NCI-H1417 treated with DMSO at 0.1 percent for 48 hours (cell line): ENCODE measurements at places on chromosomes 3 and 15.

GRCh38 chr3:71419369-71419768 lies 164.2 kb downstream of the FOXP1 start:
- DNase-seq = no peak

DNA sequence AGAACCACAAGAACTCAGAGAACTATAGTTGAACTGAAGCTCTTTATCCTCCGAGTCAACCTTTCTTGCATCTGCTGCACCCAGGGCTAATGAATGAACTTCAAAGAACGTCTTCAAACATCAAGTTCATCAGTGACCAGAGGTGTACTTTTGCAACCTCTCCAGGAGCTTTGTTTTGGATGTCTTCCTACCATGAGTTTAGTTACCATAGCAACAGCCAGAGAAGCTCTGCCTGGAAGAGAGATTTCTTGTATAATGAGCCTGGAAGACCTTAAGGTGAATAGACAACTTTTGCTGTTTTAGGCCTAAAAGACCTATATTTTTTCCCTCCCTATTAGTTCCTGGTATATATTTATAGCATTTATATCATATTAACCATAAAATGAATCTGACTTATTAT lies 9.1 kb downstream of the ACTC1 start:
- DNase-seq = no peak

- DNase-seq = no peak
Observed at GRCh38 chr15:62567501-62567900, 402.4 kb upstream of the C2CD4B start.

- no peak for DNase-seq
Observed at GRCh38 chr3:43893727-43894126, 203.0 kb downstream of the ABHD5 start.

GRCh38 chr3:71987089-71987735 lies 202.3 kb upstream of the PROK2 start:
- no peak for DNase-seq

DNA sequence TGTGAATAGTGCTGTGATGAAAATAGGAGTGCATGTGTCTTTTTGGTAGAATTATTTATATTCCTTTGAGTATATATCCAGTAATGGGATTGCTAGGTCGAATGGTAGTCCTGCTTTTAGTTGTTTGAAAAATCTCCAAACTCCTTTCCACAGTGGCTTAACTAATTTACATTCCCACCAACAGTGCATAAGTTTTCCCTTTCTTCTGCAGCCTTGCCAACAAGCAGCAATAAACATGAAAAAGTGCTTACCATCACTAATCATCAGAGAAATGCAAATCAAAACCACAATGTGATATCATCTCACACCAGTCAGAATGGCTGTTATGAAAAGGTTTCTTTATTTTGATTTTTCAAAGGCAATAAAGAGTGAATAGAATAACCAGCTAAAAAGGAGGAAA lies 1105.9 kb downstream of the NAALADL2 start:
- DNase-seq = no peak

GRCh38 chr15:65827065-65827464 lies 35.0 kb upstream of the DENND4A start:
- DNase-seq = no peak

DNA sequence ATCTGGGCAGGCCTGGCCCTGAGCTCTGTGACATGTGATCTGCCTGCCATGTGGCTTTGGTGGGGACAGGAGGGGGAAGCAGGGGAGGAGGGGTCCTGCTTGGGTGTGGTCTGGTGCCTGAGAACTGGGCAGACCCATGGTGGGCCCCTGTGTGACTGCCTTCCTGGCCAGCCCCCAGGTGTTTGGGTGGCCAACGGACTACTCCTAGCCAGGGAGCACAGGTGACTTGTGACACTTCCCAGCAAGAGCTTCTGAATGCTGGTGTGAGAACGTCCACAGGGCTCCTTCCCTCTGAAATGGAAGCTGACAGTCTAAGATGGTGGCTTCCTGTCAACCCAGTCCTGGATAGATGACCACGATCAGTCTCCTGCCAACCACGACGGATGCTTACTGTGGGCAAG lies 136.1 kb upstream of the MEF2A start:
- no peak for DNase-seq

GRCh38 chr3:110495201-110495927 lies 576.3 kb upstream of the NECTIN3 start:
- DNase-seq = no peak

DNA sequence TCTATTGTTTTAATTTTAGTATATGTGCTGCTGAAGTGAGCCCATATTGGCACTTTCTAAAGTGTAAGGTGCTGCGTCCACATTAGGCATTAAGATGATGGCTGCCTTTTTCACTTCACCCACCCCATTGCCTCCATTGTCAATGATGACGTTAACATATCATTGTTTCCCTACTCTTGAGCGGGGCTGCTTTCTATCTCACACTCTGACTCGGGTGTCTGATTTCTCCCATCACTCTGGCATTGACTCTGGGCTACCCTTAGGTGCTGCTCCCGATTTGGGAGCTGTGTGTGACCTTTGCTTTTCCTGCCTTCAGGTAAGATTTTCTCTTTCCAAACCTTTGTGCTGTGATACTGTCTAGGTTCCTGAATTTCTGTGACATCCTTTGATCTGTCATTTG lies 28.8 kb downstream of the CGNL1 start:
- no peak for DNase-seq

GRCh38 chr3:27484015-27484844 lies at the start of gene SLC4A7:
Gene SLC4A7 (minus strand): TSS chr3:27484384. CDS start chr3:27484126, 258 bp downstream.
- DNase-seq = peak; percentile 47

GRCh38 chr15:72827226-72827625 lies 43.7 kb upstream of the ADPGK start:
- DNase-seq = no peak

GRCh38 chr15:68366314-68366713 lies 65.6 kb downstream of the ITGA11 start:
- DNase-seq = no peak

DNA sequence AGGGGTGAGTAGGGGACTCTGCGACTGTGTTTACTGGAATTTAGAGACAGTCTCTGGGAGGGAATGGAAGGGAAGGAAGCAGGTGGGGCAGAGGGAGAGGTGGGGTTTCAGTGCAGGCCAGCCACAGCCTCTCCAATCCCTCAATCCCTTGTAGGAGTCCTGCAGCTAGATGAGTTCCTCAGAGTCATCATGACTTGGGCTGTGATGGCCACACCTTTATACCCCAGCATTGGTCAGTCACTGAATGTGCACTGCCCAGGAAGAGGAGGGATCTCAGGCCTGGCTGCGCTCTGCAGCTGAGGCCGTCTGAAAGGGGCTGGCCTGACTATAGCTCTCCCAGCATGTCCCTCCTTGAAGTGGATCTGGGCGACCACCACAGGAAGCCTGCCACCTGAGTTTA lies 67.3 kb upstream of the GLCE start:
- DNase-seq = no peak

DNA sequence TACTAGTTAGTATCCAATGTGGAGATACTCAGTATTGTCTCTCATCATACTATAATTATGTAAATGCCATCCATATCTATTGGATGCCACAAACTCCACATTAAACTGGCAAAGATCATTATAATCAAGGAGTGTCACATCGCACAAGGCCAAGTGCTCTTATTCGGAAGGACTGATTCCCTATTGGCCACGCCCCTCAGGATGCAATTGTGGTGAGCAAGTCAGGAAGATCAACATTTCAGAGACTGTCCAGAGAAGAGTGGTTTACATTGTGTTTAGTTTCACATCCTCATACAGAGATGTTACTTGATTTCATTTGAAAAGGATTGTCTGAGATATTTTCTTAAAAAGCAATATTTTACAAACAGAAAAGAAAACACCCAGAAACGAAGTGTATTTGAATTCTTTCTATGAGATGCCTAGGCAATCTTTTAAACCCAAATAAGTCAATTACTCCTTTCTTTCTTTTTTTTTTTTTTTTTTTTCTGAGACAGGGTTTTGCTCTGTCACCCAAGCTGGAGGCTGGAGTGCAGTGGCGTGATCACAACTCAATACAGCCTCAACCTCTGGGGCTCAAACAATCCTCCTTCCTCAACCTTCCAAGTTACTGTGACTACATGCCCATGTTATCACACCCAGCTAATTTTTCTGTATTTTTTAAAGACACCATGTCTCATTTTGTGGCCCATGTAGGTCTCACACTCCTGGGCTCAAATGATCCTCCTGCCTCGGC lies 369.1 kb downstream of the RBMS3 start:
- DNase-seq = no peak

DNA sequence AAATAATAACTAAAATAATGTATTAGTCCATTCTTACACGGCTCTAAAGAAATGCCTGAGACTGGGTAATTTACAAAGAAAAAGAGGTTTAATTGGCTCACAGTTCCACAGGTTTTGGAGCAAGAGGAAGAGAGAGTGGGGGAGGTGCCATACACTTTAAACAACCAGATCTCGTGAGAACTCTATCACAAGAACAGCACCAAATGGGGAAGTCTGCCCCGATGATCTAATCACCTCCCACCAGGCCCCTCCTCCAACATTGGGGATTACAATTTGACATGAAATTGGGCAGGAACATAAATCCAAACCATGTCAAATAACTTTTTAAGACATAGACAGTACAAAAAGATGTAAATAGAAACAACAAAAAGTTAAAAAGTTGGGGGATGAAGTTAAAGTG lies 63.2 kb downstream of the ILDR1 start:
- DNase-seq = no peak

GRCh38 chr3:60366486-60366885 lies 884.8 kb downstream of the FHIT start:
- DNase-seq = no peak

GRCh38 chr3:186824430-186825139 lies 17.9 kb upstream of the ADIPOQ start:
- peak; percentile 89 for DNase-seq

DNA sequence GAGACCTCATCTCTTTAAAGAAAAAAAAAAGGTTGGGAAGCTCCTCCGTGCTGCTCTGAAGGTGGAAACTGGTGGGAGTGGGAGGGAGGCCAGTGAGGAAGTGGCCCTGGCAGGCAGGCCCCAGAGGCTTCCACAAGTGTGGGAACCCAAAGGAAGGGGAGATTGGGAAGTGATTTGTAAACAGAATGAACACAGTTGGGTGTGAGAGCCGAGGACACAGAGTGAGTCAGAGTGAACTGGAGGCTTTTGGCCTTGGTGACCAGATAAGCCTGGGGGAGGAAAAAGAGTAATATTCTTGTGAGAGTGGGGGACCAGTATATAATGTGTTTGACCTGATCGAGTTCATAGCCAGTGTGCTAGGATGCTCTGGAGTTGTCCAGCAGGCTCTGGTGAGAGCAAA lies 23.0 kb downstream of the MKRN2 start:
- DNase-seq = no peak

DNA sequence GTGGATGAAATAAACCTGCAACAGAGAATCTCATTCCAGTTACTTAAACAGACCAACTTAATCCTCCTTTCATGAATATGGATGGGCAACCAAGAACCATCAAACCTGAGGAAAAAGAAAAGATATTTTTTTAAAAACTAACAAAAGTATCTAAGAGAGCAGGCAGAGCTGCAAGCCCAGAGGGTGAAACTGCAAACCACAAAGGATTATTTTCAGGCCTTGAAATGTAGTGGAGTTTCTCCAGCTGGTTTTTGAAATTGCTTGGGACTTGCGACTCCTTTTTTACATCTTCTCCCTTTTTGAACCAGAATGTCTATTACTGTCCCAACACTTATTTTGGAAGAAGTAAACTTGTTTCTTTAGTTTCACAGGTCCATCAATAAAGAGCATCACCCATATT lies 87.4 kb downstream of the STAG1 start:
- DNase-seq = no peak

GRCh38 chr3:52388933-52389332 lies 56.0 kb downstream of the SEMA3G start:
- DNase-seq = no peak

DNA sequence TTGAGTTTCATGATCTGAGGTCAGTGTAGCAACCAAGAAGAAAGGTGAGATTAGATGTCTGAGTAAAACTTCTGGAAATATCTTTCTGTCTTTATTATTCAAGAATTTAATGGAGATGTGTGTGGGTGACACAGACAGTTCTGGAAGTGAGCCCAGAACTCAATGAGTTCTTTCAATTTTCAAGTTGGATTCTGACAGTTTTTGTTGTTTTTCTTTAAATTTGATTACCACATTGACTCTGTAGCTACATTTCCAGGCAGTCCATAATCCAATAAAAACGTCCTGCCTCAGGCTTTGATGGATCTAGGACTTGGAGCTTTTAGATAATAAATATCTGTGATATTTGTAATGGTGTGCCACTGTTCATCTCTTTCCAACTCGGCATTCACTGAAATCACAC lies 3.9 kb upstream of the PARP14 start:
- no peak for DNase-seq

GRCh38 chr3:28556195-28556594 lies 207.6 kb upstream of the AZI2 start:
- DNase-seq = no peak

GRCh38 chr3:73706771-73707170 lies 82.0 kb upstream of the PDZRN3 start:
- no peak for DNase-seq

DNA sequence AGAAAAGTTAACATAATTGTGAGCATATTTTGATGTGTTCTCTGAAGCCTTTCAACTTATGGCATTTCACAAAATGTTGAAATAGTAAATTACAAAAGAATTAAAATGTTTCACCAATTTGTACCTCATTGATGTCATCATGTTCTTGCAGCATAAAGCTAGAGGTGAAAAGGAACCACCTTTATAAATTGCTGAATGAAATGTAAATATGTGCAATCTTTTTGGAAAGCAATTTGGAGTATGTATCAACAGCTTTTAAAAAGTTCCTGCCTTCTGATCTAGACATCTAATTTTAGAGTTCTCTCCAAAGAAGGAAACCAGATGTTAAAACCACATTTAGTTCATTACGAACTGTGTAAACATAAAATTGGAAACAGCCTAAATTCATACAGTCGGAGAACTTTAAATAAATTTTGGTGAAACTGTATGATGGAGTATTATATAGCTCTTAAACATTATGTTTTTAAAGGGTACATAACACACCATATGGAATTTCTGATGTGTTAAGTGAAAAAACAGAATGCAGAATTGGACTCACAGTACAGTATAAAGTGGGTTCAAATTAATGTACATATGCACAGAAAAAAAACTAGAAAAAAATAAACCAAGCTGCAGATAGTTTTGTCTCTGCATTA lies 311.2 kb upstream of the NAALADL2 start:
- DNase-seq = no peak

GRCh38 chr15:49815526-49815925 lies 194.7 kb downstream of the DTWD1 start:
- DNase-seq = no peak

DNA sequence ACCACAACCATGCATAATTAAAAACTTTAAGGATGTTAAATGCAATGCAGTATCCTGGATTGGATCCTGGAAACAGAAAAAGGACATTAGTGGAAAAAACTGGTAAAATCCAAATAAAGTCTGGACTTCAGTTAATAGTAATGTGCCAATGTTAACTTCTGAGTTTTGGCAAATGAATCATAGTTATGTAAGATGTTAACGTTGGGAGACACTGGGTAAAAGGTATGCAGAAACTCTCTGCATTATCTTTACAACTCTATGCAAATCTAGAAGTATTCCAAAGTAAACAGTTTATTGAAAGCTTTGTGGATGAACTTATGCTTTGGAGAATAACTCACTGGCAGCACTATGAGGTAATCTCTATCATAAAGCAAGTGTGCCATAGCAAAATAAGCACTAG lies 357.4 kb downstream of the RORA start:
- no peak for DNase-seq
